ENCODE measurements at places on chromosomes 1 and 21. TPM values are rescaled to one million over a fixed set of nuclear protein-coding genes. Genes with fewer than 3 reads are reported as not detected.

- peak; percentile 58 for DNase-seq
These were observed 95.0 kb downstream of the TEX35 start for GRCh38 chr1:178607718-178608408.

DNA sequence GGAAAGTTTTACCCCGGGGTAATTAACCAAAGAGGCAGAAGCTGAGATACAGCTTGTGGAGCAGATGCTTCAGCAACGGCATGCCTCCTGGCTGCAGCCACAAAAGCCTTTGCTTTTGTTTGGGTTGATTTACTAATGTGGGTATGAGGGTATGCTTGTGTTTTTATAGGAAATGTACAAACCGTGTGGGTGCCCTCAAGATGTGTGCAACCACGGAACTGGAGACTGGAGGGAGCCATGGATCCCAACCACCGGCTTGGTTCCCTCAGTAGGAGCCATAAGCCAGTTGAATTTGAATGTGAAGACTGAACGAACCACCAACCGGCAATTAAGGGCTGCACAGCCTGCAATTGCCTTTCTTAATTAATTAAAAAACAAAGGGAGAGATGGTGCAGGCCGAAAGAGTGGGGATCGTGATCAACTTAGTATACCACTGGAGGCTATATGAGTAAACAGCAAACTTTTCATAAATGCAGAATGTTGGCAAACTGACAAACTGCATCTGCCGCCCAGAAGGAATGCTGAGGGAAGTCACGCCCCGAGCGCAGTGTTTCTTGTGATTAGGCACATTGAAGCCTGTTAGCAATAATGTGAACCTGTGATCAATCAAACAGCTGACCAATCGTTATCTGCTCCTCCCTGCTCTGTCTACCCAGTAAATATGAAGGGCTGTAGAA, 104.1 kb downstream of the DISP1 start:
- no peak for DNase-seq

GRCh38 chr1:238916828-238917227, 469.5 kb upstream of the CHRM3 start:
- no peak for DNase-seq

Gene SYCP1
- not detected for total RNA-seq

DNA sequence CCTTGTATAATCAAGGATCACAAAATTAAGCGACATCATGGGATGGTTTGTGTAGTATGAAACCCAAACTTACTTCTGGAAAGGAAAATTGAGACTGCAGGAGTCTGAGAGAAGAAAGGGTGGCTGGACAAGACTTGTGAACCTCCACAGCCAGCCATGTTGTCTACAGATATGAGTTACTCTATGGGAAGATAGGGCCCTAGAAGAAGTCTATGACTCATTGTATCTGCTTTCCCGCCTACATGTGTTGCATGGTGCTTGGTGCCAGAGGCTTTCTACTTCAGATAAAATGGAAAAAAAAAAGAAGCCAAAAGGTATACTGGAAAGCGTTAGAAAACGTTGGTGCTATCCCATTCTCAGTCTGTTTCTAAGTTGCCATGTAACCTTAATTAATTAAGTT, 18.7 kb upstream of the OR6N2 start:
- DNase-seq = no peak

Gene GBP6
- not detected for total RNA-seq

DNA sequence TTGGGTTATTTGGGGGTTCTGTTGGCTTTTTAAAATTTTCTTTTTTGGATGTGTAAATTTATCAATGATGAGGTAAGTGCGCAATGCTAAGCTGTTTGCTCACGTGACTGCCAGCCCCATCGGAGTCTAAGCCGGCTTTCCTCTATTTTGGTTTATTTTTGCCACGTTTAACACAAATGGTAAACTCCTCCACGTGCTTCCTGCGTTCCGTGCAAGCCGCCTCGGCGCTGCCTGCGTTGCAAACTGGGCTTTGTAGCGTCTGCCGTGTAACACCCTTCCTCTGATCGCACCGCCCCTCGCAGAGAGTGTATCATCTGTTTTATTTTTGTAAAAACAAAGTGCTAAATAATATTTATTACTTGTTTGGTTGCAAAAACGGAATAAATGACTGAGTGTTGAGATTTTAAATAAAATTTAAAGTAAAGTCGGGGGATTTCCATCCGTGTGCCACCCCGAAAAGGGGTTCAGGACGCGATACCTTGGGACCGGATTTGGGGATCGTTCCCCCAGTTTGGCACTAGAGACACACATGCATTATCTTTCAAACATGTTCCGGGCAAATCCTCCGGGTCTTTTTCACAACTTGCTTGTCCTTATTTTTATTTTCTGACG, 3.1 kb downstream of the OLIG2 start:
- no peak for DNase-seq

DNA sequence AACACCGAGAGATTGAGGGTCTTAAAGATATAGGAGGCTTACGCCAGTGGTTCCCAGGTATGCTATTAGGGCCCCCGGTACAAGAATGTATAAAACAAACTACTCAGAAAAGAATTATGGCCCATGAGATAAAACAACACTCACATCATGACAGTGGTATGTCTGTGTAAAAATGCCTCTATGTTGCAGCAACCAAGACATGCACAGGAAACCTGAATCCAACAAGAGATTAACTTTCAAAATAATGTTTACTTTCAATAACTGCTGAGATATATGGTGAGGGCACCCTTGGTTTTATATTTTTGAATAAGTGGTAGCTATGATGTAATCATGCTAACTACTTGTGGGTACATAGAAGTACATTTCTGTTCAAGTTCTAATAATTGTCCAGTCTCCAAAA, 74.9 kb downstream of the PUM1 start:
- DNase-seq = no peak

Gene CNN3
- total RNA-seq = 97.6 TPM

Gene CFAP57
- total RNA-seq = not detected

- no peak for DNase-seq
These were observed 724 bp downstream of the ST7L start for GRCh38 chr1:112618114-112618720.

Gene ARHGAP29
- 29.7 TPM for total RNA-seq

Gene RAB4A
- 23.7 TPM for total RNA-seq

GRCh38 chr21:29647353-29647781, 292.4 kb downstream of the GRIK1 start:
- DNase-seq = no peak

DNA sequence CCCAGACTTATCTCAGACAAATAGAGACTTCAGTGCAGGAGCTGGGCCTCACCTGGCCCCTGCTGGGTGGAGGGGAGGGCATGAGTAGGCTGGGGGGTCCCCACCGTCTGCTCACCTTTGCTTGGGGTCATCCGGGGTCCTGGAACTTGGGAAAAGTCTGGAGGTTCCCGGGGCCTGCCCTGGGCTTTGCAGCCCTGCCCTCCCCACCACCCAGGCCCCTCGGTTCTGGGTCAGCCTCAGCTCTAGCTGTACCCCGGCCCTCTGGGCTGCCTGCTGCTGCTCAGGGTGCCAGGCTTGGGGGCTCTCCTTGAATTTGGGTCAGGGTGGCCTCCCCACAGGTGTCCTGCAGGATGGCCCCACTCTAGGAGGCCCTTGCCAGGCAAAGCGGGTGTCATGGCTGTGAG, 2.4 kb upstream of the TMEM52 start:
- DNase-seq = no peak

Gene IFNGR2
- 96.3 TPM for total RNA-seq

GRCh38 chr1:172320733-172321132, 99.8 kb upstream of the C1orf105 start:
- DNase-seq = no peak

DNA sequence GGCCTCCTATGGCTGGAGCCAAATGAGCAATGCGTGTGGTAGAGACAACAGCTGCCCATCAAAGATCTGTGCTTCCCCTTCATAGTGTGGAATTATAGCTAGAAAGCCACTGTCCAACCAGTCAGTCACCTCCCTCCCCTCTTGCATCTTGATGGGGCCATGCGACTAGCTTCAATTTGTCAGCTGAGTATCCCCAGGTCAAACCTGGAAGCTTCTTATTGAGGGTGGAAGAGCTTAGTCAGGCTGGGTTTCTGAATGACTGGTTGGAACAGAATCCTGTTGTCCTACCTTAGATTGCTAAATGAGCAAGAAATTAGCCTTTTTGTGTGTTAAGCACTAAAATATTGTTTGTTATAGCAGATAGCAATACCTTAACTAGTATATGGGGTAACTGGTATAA, 625.4 kb downstream of the PTPRC start:
- DNase-seq = no peak

DNA sequence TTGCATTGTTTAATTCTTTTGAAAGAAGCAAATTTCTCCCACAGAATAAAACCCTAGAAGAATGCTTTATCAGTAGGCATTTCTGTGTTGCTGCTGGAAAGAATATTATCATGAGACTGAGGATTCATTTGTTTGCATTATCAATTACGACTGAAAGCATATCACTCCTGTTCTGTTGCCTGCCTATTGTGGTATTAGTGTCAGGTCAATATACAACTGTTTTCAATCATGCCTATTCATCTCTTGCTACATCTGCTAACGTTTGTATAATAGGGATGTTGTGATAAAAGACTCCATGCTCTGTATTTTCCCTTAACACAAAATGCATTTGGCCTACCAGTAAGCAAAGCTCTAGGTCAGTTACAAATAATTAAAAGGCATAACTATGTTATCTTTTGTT, 221.5 kb downstream of the PTPRC start:
- no peak for DNase-seq

GRCh38 chr1:242205622-242206489, 207.0 kb upstream of the MAP1LC3C start:
- DNase-seq = no peak

- no peak for DNase-seq
These were observed 151.8 kb downstream of the EIF4G3 start for GRCh38 chr1:21024918-21025317.

- peak; percentile 88 for DNase-seq
These were observed 7.3 kb upstream of the UMODL1 start for GRCh38 chr21:42063571-42064521.

- no peak for DNase-seq
These were observed 10.7 kb upstream of the ARHGEF16 start for GRCh38 chr1:3443807-3444206.

DNA sequence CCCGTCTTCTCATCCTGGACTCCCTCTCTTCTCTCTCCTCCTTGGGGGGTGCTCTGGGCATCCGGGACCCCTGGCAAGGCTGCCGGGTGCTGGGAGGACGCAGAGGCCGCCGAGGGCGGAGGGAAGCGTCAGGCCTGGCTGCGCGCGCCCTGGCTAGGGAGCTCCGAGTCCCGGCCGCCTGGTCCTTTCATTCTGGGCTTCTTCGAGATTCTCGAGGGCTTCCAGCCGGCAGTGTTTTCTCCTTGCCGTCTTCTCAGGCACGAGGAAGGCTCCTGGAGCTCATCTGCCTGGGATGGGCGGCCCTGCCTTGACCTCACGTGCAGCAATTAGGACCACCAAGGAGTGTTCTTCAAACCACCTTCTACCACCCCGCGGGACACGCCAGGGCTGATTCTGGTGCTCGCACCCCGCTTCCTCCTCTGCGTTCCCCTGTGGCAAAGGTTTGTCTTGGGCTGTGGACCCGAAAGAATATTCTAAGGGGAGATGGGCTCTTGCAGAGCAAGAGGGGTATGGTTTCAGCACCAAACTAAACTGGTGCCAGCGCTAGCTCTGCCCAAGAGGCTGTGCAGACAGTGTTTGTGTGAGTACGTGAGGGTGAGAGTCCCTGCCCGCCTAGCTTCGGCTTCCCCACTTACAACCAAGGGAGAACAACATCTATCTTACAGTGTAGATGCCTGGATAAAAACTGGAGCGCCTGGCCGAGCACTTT, 36.5 kb downstream of the PIK3CD start:
- no peak for DNase-seq

Gene RHBDL2
- total RNA-seq = not detected

Gene KLF17
- total RNA-seq = not detected

DNA sequence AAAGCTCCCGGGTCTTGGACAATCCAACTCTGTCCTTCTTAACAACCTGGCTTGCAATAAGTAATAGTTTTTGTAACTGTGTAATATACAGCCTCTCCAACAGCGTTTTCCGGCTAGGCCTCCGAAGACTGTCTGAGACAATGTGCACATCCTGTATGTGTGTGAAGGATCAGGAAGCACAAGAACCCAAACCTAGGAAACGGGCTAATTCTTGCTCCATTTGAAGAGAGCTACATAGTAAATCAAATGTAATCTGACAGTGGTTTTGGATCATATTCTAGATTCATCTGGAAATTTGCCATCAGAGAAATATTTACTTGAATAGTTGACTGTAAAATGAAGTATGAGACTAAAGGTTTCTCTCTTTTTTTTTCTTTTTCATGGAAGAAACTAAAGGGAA, 1.2 kb downstream of the GPR52 start:
- DNase-seq = no peak

GRCh38 chr1:62904856-62905225, 120.9 kb downstream of the ATG4C start:
- no peak for DNase-seq

- DNase-seq = no peak
These were observed 145.6 kb downstream of the ZZZ3 start for GRCh38 chr1:77536813-77537212.

GRCh38 chr1:37148663-37149062, 114.3 kb upstream of the GRIK3 start:
- no peak for DNase-seq

DNA sequence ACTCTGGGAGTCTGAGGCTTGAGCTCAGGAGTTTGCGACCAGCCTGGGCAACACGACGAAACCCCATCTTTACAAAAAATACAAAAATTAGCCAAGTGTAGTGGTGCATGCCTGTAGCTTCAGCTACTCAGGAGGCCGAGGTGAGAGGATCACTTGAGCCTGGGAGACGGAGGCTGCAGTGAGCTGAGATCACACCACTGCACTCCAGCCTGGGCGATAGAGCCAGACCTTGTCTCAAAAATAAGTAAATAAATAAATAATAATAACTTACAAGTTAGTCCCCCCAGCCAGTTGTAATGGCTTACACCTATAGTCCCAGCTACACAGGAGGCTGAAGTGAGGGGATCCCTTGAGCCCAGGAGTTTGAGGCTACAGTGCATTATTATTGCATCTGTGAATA, 21.7 kb upstream of the BTG2 start:
- no peak for DNase-seq

DNA sequence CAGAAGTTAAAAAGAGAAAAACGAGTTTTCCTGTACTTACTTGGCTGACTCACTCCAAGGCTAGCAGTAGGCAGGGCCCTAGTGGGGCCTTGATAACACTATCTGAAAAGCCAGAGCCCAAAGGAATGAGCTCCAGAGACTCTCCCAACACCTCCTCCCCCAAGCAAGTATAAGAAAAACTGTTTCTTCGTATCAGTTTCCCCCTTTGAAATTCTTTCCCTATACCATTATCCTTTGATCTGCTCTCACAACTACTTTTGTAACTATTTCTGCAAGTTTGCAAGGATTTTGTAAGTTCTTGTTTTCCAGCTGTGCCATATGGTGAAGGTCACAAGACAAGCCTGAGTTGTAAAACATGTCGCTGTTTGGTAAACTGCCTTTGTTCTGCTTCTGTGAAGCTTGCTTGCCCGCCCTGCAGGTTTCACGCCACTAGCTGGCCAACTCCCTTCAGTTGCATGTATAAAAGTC, 36.5 kb upstream of the KCNJ15 start:
- no peak for DNase-seq

GRCh38 chr1:33118274-33118673, 37.3 kb downstream of the AZIN2 start:
- DNase-seq = no peak

GRCh38 chr1:118970451-118970850, 17.7 kb downstream of the TBX15 start:
- DNase-seq = no peak

Gene AIM2
- total RNA-seq = 1.5 TPM

Gene NOTCH2
- 35.5 TPM for total RNA-seq

Gene LMOD1
- total RNA-seq = 23.6 TPM

Gene RNU1-2
- under 0.01 TPM for total RNA-seq

Gene LHX8
- total RNA-seq = not detected

All from Peyer's patch (tissue), 4 donors.